ENCODE measurements at places on chromosomes 2 and 18. TPM values are rescaled to one million over a fixed set of nuclear protein-coding genes. Genes with fewer than 3 reads are reported as not detected.

GRCh38 chr18:57052173-57052572 is 94.7 kb upstream of the BOD1L2 start:
- no peak for DNase-seq

DNA sequence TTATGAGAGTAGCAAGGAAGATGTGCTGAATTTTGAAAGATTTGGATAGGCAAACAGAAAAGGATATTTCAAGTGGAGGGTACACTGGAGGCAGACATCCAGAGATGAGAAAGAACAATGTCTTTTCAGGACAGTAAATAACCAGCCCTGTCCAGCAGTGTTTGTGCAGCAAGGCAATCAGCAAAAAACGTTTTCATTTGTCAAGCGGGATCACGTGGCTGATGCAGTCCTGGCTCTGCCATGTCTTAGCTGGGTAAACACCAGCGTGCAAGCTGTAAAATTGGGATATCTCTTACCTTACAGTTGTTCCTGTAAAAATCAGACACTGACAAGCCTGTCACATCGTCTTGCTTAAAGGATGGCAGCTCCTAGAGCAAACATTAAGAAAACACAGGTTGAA is 67.8 kb downstream of the CWC22 start:
- no peak for DNase-seq

DNA sequence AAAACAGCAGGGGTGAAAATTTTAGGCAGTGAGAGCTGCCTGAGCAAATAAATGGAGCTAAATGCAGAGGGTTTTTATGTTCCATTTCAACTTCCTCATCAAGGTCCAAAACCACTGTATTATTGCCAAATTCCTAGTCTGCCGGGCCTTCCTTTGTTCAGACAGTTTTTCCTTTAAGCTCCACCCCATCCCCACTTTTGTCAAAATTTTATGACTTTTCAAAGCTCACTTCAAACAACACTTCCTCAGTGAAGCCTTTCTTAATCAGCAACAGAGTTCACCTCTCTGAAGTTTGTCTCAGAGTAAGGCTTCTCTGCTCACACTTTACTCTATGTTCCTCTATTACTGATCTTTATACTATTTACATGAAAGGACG is 81.3 kb downstream of the CERKL start:
- DNase-seq = no peak

Gene G6PC2
- polyA plus RNA-seq = not detected

Gene PDCD1
- polyA plus RNA-seq = not detected

Data from IMR-90 (cell line).